ENCODE measurements at places on chromosomes 3 and 15.

DNA sequence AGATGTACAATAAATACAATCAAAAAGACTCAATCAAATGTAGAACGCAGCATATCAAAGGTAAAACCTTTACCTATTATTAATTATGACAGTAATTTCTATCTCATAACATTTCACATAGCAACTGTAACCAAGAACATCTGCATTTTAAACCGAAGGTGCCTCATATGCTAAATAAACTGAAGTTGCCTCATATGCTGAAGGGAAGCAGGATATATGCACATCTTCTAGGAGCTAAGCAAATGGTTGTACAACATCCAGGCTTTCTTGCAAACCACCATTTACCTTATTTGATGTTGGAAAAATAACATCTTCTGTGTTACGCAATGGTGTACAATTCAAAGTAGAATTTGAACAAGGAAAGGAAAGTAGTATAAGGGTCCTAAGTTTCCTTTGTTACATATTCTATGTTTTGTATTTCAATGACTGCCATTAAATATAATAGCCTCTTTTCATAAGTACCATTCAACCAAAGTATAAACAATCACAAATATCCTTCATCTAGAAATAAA is 145.9 kb downstream of the SATB1 start:
- DNase-seq = no peak

- no peak for DNase-seq
Observed at GRCh38 chr3:54660714-54661132, 267.1 kb downstream of the LRTM1 start.

GRCh38 chr15:66782785-66783184 is 80.7 kb downstream of the SMAD6 start:
- DNase-seq = no peak

DNA sequence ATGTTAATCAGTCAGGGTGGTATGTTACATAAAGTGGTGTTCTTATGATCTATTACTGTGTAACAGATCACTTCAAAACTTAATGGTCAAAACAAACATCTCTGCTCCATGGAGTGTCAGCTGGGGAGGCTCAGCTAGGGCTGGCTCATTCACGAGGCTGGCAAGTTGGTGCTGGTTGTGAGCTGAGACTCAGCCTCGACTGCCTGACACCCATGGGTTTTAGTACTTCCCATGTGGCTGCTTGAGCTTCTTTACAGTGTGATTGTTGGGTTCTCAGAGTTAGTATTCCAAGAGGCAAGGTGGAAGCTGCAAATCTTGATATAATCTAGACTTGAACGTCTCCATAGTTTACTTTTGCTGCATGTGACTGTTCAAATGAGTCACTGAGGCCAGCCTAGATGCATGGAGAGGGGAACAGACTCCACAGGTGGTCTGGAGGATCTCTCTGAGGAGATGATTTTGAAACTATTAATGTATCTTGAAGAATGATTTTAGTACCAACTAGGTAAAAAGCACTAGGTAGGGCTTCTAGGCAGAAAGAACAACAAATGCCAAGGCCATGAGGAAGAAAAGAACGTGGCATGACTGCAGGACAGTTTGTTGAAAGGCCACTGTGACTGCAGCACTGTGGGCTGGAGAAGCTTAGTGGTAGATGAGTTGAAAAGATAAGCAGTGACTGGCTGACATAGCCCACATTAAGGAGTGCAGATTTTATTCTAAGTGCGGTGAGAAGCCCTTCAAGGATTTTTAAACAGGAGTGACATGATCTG is 281.1 kb upstream of the PROK2 start:
- no peak for DNase-seq

GRCh38 chr3:129416415-129416814 is 12.0 kb downstream of the EFCAB12 start:
- no peak for DNase-seq

DNA sequence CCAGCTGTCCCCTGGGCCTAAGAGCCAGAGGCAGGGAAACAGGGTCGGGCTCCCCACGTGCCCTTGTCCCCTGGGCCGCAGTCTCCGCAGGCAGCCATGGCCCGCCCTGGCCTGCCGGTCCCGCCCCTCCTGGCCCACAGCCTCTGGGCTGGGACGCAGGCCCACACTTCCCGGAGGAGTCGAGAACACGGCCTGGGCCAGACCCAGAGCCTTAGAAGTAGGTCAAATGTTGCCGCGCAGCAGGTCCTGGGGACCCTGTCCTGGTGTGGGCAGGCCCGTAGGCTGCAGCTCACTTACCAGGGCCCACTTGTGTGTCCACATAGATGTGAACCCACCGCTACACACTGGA is 4.3 kb upstream of the MYL3 start:
- no peak for DNase-seq

DNA sequence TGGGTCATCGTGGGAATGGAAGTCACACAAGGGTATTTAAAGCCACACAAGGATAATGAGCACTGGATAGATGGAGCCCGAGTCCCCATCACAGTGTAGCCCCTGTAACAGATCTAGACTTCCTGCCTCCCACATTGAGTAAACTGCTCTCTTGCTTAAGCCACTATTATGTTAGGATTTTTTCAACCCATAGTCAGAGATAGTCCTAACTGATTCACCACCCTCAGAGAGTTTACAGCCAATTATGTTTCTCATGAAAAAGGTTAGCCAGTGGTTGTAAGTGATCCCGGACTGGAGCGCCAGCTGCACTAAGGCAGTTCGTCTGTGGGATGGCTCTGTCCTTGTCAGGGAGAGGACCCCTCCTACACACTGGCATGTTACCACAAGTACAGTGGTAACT is 77.0 kb downstream of the KLF13 start:
- no peak for DNase-seq

- DNase-seq = no peak
Observed at GRCh38 chr3:141073580-141073979, 22.4 kb downstream of the SPSB4 start.

- no peak for DNase-seq
Observed at GRCh38 chr3:31132132-31132769, 237.8 kb upstream of the GADL1 start.

DNA sequence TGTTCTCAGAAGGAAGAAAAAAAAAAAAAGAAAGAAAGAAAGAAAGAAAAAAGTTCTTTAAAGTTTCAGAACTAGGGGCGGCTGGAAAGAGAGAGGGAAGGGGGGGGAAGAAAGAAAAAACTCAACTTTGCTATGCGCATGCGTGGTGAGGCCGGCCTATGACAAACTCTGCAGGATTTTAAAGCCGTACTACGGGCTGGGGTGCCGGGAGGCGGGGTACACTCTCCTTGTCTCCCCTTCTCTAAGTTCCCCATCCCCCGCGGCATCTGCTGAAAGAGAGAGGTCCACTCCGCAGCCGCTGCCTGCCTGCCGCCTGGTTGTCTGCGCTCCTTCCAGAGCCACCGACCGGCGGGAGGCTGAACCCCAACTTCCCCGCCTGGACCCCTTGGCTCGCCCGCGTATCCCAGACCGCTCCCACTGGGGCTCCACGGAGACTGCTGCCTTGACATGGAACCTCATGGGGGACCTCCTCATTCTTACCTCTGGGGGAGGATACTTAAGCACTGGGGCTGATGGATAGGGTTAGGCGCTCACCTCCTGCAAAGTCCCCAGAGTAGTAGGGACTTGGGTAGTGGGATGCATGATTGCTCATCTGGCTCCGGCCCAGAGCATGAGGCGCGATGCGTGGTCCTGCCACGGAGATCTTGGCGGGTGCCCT is 1.4 kb upstream of the WNT5A start:
- DNase-seq = no peak
